ENCODE measurements at places on chromosomes 4 and X.

DNA sequence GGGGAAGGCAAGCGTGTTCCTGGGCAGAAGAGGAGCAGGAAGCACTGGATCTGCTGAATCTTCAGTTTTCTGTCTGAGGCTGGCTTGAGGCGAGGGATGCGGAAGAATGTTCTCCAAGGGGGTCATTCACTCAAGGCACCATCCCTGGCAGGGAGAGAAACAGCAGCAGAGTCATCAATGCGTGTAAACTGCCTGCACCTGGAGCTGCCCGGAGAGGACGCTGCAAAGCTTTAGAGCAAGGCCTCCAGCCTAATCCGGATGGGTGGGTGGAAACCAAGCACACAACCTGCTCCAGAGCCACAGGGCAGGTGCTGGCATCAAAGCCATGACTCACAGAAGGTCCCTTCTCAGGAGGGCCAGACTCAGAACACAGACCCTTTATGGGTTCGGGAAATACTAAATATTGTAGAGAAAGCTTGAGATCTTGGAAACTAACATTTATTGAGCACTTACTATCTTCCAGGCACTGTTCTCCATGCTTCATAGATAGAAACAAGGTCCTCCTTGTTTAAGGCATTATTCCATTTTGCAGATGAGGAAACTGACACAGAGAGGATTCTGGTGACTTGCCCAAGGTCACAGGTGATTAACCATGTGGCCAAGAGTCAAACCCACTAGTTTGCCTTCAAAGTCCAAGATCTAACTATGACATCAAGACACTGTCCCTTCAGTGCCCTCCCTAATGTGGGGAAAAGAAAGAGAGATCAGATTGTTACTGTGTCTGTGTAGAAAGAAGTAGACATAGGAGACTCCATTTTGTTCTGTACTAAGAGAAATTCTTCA lies 7.7 kb downstream of the PROM1 start:
- no peak for DNase-seq

- no peak for DNase-seq
Measured at GRCh38 chr4:21811565-21811964, 137.0 kb downstream of the KCNIP4 start.

DNA sequence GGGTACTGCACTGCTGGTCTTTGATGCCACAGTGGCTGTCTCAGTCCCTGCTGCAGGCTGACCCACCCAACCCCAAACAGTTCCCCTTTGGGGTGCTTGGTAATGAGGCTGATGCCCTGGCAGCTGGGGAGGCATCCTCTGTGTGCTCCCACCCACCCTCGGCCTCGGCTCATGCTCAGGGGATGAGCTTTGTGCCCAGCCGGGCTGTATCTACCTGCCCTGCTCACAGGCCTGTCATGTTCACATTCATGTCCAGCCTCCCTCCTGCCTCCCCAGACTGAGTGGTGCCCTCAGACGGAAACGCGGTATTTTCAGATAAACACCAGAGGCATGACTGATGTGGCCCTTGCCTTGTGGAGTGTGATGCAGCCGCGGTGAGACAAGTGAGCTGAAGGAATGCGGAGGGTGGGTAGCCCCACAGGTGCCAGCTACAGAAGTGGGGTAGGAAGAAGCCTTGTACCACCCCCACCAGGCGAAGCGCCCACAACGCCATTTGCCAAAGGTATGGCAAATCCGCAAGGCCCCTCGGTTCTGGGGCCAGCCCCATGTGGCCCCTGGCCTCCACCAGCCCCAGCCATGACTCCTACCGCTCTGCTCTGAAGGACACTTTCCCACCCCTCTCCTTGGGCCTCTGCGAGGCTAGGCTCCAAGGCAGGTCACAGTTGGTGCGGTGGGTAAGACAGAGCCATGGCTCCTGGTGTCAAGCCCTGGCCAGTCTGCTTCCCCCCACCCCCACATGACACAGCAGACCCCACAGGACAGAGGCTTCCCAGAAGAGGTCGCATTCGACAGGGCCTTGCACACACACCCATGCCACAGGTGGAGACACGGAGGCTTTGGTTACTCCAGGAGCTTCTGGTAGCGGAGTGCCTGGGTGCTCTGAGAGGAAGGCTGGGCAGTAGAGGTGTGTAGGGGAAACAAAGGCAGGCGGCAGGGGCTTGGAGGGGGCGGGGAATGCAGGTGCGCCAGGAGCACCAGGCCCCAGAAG lies 1.8 kb upstream of the RENBP start:
- no peak for DNase-seq

DNA sequence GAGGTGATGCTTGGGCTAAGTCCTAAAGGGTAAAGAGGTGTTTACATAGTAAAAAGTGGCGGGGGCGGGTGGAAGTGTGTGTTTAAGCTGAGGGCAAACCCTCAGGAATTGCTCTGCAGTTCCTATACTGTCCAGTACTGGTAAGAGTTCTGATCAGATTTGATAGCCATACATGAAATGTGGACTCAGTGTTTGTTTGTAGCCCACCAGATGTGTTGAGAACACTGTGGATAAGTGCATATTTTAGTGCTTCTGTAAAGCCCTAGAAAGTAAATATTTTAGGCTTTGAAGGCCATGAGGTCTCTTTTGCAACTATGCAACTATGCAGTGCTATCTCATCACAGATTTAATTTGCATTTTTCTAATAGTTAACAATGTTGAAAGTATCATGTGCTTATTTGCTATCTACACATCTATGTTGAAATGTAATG lies 80.7 kb upstream of the EOLA2 start:
- DNase-seq = no peak

- no peak for DNase-seq
Measured at GRCh38 chr4:78308517-78308916, 243.1 kb upstream of the ANXA3 start.
